ENCODE measurements at places on chromosomes 1 and 21. TPM values are rescaled to one million over a fixed set of nuclear protein-coding genes. Genes with fewer than 3 reads are reported as not detected.

DNA sequence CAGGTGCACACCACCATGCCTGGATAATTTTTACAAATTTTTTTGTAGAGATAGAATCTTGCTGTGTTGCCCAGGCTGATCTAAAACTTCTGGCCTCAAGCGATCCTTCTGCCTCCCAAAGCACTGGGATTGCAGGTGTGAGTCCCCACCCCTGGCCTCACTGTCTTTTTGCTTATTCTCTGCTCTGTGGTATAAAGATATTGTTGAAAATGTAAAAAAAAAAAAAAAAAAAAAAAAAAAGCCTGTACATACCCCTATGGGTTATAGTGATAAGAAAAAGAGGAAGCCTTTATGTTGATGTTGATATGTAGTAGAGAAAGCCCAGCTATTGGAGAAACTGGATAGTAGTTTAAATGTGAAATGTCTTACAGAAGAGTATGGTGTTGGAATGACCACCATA lies 125.8 kb downstream of the XPR1 start:
- no peak for DNase-seq

DNA sequence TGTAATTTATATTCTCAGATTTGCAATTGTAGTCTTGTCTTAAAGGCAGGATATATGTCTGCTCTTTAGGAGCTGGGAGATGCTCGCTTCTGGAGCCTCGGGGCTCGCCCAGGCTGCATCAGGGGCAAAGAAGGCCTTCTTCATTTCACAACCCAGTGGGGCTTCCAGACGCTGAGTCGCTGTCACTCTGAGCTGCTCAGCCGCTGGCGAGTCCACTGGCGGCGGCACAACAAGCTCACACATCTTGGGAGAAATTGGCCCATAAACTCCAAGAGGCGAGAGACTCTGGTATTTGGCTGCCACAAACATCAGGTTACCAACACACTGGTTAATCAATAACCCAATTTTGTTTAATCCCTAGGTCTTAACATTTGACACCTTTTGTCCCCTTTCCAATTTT lies 216.6 kb downstream of the ATG4C start:
- no peak for DNase-seq

- DNase-seq: no peak
Measured at GRCh38 chr1:4284976-4285375, 369.4 kb upstream of the AJAP1 start.

DNA sequence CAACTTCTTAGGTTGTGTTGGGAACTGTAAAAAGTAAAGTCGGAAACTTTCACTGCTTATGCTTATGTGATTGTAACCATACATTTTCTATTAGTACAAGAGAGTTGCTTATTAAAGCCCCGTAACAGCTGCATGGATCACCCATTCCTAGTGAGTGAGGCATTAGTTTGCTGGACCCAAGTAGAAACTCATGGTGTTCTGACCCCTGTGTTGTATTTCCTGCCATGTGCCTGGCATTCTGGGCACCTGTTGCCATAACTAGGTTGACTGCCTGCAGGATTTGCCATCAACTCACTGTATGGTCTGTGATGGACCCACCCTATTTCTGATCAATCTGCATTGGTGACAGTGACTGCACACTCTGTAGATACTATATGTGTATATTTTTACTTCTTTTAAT lies 173.0 kb downstream of the PGBD5 start:
- no peak for DNase-seq

GRCh38 chr1:205211839-205212536 lies 486 bp upstream of the DSTYK start:
- no peak for DNase-seq

DNA sequence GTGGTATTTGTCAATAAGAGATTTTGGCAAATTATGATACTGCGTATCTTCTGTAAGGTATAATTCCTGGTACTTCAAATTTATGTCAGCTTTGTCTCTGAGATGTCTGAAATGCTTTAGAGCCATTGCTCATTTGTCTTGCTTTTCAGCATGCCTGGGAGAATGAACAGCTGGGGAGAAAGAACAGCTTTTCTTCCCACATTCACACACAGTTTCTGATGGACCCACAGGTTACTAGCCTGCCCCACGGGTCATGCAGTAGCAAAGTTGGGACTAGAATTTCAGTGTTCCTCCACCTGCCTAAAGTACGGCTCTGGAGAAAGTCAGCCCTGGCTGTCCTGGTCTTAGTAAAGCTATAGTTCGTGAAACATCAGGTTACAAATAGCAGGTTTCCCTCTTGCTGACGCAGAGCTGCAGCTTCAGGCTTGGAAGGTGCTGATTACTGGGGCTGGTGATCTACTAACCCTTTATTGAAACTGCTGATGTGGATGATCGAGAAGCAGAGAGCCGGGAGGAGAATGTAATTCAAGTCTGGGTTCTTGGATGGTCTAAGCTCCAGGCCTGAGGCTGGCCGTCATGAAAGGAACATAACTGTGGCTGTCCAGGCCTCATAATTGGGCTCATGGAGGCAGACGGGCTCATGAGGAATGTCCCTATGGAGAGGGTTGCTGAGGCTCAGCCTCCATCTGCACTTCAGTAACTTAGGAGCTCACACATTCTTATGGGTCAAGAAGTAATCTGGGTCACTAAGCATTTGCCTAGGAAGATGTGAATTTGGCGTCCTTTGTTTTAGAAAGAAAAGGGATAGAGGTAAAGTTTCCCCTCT lies 12.4 kb downstream of the GALNT2 start:
- no peak for DNase-seq

GRCh38 chr1:92805216-92805615 lies 20.3 kb upstream of the EVI5 start:
- DNase-seq: no peak

DNA sequence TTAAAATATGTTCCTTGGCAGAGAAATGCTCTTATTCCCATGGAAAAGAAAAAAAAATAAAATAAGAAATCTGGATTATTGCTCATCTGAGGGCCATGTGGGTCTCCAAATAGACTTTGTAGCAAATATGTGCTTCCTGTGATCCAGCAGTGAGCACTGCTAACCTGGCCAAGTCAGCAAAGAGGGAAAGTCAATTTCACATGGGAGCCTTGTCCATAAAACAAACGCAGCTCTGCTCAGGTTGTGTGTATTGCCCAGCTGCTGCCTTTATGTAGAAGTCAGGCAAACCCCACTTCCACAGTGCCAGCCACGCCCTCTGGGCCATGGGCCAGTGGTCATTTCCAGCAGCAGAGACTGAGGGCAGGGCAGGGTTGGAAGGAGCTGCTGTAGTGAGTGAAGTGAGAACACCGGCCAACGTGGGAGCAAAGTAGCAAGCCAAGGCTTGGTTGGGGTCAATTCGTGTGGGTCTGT lies 174.3 kb downstream of the LYPLAL1 start:
- no peak for DNase-seq

DNA sequence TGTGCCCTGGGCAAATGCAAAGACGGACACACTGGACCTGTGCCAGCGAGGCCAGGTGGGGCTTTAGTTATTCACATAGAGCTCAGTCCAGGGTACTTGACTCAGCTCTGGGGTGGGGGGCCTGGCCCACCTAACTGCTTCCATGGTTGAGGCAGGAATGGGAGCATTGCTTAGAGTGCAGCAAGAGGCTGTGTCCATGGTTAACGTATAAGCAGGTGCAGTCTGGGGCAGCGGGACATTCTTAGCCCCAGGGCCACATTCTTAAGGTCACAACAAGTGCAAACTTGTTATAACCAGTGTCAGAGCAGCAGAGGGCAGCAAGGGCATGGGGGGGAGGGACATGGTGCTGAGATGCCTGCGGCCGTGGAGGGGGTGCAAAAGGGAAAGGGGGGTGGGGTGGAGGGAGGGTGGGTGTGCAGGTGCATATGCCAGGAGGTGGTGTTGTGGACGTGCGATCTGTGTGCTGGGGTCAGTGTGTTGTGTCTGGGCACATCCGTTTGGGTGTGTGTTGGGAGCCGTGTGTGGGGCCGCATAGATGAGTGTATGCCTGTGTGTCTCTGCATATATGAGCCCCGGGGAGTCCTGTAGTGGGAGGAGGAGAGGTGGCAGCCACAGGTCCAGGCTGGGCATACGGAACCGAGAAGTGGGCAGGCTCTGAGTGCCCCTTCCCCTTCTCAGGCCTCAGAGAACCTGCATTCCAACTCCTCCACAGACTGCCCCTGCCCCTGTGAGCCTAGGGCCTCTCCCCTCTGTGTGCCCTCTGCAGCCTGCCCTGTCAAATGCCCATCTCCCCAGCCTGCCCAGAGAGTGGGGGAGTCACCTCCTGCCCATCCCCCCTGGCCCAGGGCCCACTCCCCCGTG lies 8.4 kb downstream of the KCNJ10 start:
- no peak for DNase-seq

Gene CFAP107
- total RNA-seq: not detected

Measured in omental fat pad (tissue), 4 donors.